ENCODE measurements at places on chromosomes 3 and 15.

- no peak for DNase-seq
- H3K4me3 ChIP-seq, result no peak overlapping the region
- H3K4me1 ChIP-seq, result peaks cover 33% of the 10 kb centered on the region
- H3K27ac ChIP-seq, result no peak overlapping the region
- H3K27me3 ChIP-seq, result no peaks in the 10 kb centered on the region
- H3K36me3 ChIP-seq, result no peaks in the 10 kb centered on the region
Measured at GRCh38 chr3:168121184-168122017, 25.7 kb upstream of the GOLIM4 start.

DNA sequence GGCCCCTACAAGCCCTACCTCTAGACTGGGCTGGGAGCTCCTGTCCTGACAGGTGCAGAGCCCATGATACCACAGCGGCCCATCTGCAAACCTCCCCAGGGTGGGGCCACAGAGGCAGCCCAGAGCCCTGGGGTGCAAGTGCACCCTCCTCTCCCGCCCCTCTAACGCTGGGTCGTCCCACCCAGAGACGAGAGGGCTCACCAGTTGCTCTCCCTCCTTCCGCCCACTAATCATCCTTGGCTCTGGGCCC is 742 bp downstream of the TNK2 start:
- peak; percentile 77 for DNase-seq
- H3K36me3 ChIP-seq, result no peaks in the 10 kb centered on the region
- H3K4me1 ChIP-seq, result peaks cover 69% of the 10 kb centered on the region
- no peaks in the 10 kb centered on the region for H3K27me3 ChIP-seq
- H3K27ac ChIP-seq, result peak overlapping the region; percentile 89

- H3K27me3 ChIP-seq, result no peaks in the 10 kb centered on the region
- no peak for DNase-seq
- H3K4me1 ChIP-seq, result no peaks in the 10 kb centered on the region
Measured at GRCh38 chr3:84974347-84974746, 15.6 kb downstream of the CADM2 start.

GRCh38 chr3:37474901-37475331 is 300.5 kb upstream of the LRRFIP2 start:
- no peak for DNase-seq
- no peak overlapping the region for H3K4me3 ChIP-seq
- H3K36me3 ChIP-seq, result peaks cover 7% of the 10 kb centered on the region
- H3K27me3 ChIP-seq, result no peaks in the 10 kb centered on the region
- no peak overlapping the region for H3K27ac ChIP-seq
- no peaks in the 10 kb centered on the region for H3K4me1 ChIP-seq

GRCh38 chr3:11574981-11575669 is 68.6 kb downstream of the VGLL4 start:
- no peaks in the 10 kb centered on the region for H3K27me3 ChIP-seq
- H3K4me3 ChIP-seq, result no peak overlapping the region
- H3K4me1 ChIP-seq, result peaks cover 39% of the 10 kb centered on the region
- peaks cover 10% of the 10 kb centered on the region for H3K36me3 ChIP-seq
- no peak overlapping the region for H3K27ac ChIP-seq

GRCh38 chr3:119628816-119629445 is 31.2 kb downstream of the PLA1A start:
- H3K4me3 ChIP-seq, result no peak overlapping the region
- peaks cover 24% of the 10 kb centered on the region for H3K4me1 ChIP-seq
- no peak overlapping the region for H3K27ac ChIP-seq
- DNase-seq, result no peak
- no peaks in the 10 kb centered on the region for H3K36me3 ChIP-seq

DNA sequence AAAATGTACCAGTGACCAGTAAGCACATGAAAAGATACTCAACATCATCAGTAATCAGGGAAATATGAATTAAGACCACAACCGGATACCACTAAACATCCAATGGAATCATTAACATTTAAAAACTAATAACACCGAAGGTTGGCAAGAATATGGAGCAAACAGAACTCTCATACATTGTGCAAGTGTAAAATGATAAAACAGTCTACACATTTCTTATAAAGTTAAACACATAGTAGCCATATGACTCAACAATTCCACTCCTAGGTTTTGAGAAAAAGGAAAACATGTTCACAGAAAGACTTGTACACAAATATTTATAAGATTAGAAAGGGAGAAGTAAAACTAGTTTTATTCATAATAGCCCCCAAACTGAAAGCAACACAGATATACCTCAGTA is 60.3 kb upstream of the SLCO2A1 start:
- no peaks in the 10 kb centered on the region for H3K27me3 ChIP-seq
- H3K4me1 ChIP-seq, result no peaks in the 10 kb centered on the region
- DNase-seq, result no peak

- no peak for DNase-seq
- H3K4me1 ChIP-seq, result peaks cover 17% of the 10 kb centered on the region
- no peaks in the 10 kb centered on the region for H3K36me3 ChIP-seq
- no peak overlapping the region for H3K4me3 ChIP-seq
- peaks cover 3% of the 10 kb centered on the region for H3K27me3 ChIP-seq
Measured at GRCh38 chr15:42058791-42059190, 35.6 kb downstream of the PLA2G4D start.

- no peaks in the 10 kb centered on the region for H3K27me3 ChIP-seq
- no peak for DNase-seq
- no peak overlapping the region for H3K4me3 ChIP-seq
- no peaks in the 10 kb centered on the region for H3K4me1 ChIP-seq
- no peaks in the 10 kb centered on the region for H3K36me3 ChIP-seq
Measured at GRCh38 chr3:152051501-152052404, 178.3 kb downstream of the SUCNR1 start.

GRCh38 chr3:62131620-62132019 is 241.7 kb downstream of the FEZF2 start:
- peak overlapping the region; percentile 33 for H3K27ac ChIP-seq
- H3K4me1 ChIP-seq, result peaks cover 15% of the 10 kb centered on the region
- H3K36me3 ChIP-seq, result no peaks in the 10 kb centered on the region
- no peaks in the 10 kb centered on the region for H3K27me3 ChIP-seq
- DNase-seq, result no peak
- H3K4me3 ChIP-seq, result no peak overlapping the region

DNA sequence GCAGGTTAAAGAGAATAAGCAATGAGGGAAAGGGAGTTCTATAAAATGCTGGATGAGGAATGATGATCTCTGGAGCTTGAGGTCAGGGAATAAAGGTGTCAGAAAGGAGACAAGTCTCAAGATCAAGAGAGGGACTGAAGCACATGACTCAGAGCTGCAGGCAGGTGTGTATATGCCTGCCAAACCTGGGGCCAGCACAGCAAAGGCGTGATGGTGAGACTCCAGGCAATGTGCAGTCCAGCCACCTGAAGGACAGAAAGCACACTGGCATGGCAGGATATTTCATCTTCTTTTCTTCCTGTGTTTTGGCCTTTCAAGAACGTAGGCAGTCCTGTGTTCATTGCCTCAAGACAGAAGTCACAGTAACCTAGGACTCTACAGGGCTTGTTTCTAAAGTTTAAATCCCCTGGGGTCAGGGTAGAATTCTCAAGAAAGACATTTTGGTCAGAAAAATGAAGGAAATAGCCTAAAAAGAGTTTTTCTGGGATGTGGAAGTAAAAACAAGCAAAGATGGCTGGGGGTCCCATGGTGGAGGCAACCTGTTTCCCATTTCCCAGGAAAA is 55.5 kb upstream of the TOPAZ1 start:
- no peak overlapping the region for H3K4me3 ChIP-seq
- DNase-seq, result no peak
- H3K27me3 ChIP-seq, result peaks cover 7% of the 10 kb centered on the region
- no peaks in the 10 kb centered on the region for H3K36me3 ChIP-seq
- no peak overlapping the region for H3K27ac ChIP-seq

- H3K4me3 ChIP-seq, result no peak overlapping the region
- H3K27me3 ChIP-seq, result no peaks in the 10 kb centered on the region
- H3K4me1 ChIP-seq, result peaks cover 7% of the 10 kb centered on the region
- no peak for DNase-seq
Measured at GRCh38 chr3:157023226-157023625, 136.7 kb downstream of the CCNL1 start.

DNA sequence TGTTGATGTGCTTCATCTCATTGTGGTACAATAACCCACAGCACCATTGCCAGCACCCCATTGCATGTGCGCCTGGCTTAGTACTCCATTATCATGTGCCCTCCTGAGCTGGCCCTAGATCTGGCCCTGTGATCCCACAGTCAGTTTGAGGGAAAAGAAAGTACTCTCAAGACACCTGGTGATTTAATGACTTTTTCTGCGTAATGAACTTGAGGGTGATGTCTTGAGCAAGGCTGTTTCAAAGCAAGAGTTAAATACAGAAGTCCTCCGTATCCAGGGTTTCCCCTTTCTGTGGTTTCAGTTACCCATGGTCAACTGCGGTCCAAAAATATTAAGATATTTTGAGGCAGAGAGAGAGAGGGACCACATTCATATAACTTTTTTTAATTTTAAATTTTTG is 16.3 kb downstream of the C3orf20 start:
- no peaks in the 10 kb centered on the region for H3K27me3 ChIP-seq
- no peak overlapping the region for H3K27ac ChIP-seq
- no peaks in the 10 kb centered on the region for H3K4me1 ChIP-seq
- no peak overlapping the region for H3K4me3 ChIP-seq
- H3K36me3 ChIP-seq, result no peaks in the 10 kb centered on the region

- H3K27ac ChIP-seq, result no peak overlapping the region
- no peaks in the 10 kb centered on the region for H3K27me3 ChIP-seq
- H3K36me3 ChIP-seq, result no peaks in the 10 kb centered on the region
- no peaks in the 10 kb centered on the region for H3K4me1 ChIP-seq
- no peak for DNase-seq
Measured at GRCh38 chr3:189493271-189493670, 137.9 kb upstream of the TP63 start.

GRCh38 chr3:27985369-27986035 is 255.9 kb upstream of the CMC1 start:
- no peaks in the 10 kb centered on the region for H3K27me3 ChIP-seq
- no peaks in the 10 kb centered on the region for H3K36me3 ChIP-seq
- no peak overlapping the region for H3K4me3 ChIP-seq
- H3K4me1 ChIP-seq, result no peaks in the 10 kb centered on the region
- DNase-seq, result no peak

GRCh38 chr3:31534065-31534425 is 1.3 kb downstream of the STT3B start:
- peaks cover 49% of the 10 kb centered on the region for H3K4me1 ChIP-seq
- peak overlapping the region; percentile 97 for H3K27ac ChIP-seq
- H3K4me3 ChIP-seq, result peak overlapping the region; percentile 97
- H3K36me3 ChIP-seq, result no peaks in the 10 kb centered on the region
- H3K27me3 ChIP-seq, result no peaks in the 10 kb centered on the region
- no peak for DNase-seq

GRCh38 chr15:62476163-62476562 is 311.1 kb upstream of the C2CD4B start:
- DNase-seq, result no peak
- no peaks in the 10 kb centered on the region for H3K36me3 ChIP-seq
- H3K27ac ChIP-seq, result peak overlapping the region; percentile 39
- H3K27me3 ChIP-seq, result no peaks in the 10 kb centered on the region

- no peak overlapping the region for H3K27ac ChIP-seq
- H3K27me3 ChIP-seq, result no peaks in the 10 kb centered on the region
- DNase-seq, result no peak
Measured at GRCh38 chr3:81925385-81925784, 163.9 kb upstream of the GBE1 start.

DNA sequence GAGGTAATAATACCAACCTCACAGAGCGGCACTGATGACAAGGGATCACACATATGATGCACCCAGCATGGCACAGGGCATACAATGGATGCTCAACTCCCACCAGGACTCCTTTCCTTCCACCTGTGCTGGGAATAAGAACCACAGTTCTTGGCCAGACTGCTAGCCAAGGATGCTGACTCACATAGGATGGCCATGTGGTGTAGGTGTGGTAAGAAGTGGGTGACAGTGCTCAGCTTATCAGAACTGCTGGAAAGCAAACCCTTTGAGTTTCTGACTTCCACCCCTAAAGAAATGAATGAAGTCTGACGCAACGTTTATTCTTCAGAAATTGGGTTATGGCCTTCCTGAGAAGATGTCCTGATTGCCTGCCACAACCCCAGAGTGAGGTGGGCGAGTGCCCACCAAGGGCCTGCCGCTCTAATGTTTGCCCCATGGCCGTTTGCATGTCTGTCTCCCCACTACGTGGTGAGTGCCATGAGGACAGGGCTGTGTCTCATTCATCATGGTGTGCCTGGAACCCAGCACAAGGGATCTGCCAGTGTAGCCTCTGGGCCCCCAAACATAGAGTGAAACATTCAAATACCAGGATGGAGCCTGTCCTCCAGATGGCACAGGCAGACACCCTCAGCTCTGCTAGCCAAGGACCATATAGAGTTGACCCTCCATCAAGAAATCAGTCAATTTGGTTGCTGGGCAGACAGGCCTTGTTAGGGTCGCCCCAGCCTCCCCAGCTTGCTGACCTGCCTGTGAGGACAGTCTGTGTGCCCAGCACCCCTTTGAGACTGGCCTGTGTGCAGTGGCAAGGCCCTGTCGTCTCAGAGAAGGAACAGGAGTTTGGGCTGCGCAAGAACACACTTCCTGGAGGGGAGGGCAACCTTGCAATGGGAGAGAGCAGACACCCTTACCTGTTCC is 57.6 kb upstream of the SLCO2A1 start:
- H3K27me3 ChIP-seq, result no peaks in the 10 kb centered on the region
- H3K4me3 ChIP-seq, result no peak overlapping the region

DNA sequence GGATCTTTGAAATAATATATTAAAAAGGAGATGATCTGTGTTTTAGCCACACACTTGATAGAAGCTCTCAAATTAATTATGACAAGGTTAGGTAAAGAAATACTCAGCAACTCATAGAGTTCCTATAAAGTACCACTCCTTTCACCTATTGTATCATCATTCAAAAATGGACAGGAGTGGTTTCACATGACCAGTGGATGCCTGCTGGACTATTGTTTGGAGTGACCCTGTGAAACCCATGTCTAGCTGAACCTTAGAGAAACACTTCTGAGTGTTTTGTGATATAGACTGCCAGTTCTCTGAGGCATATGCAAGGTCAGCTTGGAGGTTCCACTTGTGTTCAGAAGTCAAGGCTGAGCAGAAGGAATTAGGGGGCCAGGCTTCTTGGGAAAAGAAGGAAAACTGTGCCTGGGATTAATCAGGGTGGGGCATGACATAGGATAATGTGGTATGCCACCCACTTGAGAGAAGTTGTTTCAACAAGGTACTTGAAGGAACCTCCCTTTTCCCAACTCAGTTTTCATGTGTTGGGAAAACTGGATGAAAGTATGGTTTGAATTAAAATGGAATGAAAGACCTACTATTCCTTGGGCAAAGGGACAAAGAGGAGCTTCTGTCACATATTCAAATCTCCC is 15.4 kb downstream of the PARP14 start:
- H3K4me1 ChIP-seq, result no peaks in the 10 kb centered on the region
- DNase-seq, result no peak
- peaks cover 60% of the 10 kb centered on the region for H3K36me3 ChIP-seq
- H3K4me3 ChIP-seq, result no peak overlapping the region

DNA sequence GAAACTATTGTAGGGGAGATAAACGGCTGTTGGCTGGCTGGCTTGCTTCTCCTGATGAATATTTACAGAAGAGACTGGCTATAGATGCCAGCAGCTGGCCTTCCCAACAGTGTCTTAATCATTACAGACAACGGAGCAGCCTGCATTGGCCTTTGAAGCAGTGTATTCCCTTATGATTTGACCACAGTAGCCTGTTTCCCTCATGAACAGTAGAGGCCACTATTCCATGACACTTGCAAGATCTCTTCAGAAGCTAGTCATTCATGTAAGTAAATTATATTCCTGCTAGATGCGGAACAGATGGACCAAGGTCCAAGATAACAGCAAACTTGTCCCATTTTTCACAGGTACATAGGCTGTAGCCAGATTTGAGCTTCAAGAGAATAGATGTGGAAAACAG is 47.3 kb downstream of the TMCO5A start:
- H3K4me3 ChIP-seq, result no peak overlapping the region
- no peaks in the 10 kb centered on the region for H3K36me3 ChIP-seq
- H3K27ac ChIP-seq, result no peak overlapping the region
- no peaks in the 10 kb centered on the region for H3K4me1 ChIP-seq

- H3K4me3 ChIP-seq, result no peak overlapping the region
- no peak overlapping the region for H3K27ac ChIP-seq
- no peak for DNase-seq
- H3K36me3 ChIP-seq, result no peaks in the 10 kb centered on the region
Measured at GRCh38 chr3:25817638-25818037, 27.7 kb downstream of the OXSM start.
